ENCODE measurements at places on chromosomes 11 and 22.

DNA sequence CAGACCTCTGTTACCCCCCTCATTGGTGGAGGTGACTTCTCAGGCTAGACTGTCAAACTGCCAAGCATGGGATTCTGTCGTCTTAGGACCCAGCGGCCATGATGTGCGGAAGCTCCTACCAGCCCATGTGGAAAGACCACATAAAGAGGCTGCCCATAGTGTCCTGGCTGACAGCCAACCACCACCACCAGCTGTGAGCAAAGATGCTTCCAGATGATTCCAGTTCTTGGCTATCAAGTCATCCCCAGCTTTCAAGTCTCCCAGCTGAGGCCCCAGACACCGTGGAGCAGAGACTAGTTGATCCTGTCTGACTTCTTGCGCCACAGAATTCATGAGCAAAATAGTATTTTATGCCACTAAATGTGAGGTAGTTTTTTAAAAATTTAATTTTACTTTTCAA is 32.9 kb downstream of the SCUBE1 start:
- no peak for DNase-seq
- no peaks in the 10 kb centered on the region for H3K36me3 ChIP-seq
- no peaks in the 10 kb centered on the region for H3K27me3 ChIP-seq

DNA sequence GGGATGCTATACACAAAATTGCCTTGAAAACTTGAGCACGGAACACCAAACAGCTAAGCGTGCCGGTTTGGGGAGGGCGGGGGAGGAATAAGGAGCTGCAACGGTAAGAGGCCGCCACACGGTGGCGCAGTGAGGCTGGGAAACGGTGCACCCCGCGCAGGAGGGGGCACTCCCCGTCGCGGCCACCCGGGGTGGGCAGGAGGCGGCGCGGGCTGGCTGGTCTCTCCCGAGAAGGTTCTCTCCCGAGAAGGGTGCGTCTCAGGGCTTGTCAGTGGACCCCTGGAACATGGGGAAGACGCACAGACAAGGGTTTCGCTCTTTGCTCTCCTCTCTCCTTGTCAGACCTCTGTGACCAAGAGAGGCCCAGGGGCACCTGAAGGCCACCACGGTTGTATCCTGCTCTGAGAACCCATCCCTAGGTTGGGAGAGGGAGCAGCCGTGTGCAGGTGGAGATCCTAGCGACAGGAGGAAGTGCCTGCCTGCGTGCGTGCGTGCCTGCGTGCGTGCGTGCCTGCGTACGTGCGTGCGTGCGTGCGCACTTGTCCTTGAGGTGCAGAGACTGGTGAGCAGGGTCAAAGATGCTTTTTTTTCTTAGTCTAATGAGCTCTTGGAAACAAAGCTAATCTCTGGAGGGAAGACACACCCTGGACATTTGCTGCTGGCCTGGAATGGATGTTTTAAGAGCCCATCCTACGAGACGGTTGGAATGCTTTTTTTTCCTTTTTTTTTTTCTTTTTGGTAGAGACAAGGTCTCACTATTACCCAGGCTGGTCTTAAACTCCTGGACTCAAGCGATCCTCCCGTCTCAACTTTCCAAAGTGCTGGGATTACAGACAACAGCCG is 18.1 kb upstream of the JAM3 start:
- no peak overlapping the region for H3K27ac ChIP-seq
- peaks cover 4% of the 10 kb centered on the region for H3K4me1 ChIP-seq
- H3K4me3 ChIP-seq: no peak overlapping the region

DNA sequence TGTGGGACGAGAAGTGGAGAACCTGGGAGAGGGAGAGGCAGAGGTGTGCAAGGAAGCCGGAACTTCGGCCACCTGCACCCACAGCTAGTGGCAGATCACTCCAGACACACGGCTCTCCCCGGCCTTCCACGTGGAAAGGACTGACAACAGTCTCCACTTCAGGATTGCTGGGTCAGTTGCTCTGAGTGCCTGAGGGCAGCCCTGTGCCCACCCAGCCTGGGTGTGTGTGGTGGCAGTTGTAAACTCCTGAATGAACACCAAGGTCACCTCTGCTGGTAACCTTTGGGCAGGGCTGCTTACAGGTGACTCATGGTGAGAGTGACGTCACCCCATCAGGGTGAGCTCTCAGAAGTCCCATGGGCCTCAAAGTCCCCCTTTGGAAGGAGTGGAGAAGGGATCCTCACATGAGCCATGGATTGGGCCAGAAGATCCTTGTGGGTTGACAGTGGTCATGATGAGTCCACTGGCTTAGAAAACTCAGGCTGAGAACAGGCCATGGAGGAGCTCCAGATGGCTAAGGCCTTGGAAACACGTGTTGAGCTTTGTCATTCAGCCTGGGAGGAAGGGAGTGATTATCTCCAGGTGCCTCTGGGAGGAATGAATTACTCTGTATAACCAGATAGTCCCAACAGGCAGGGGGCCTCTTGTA is 71.3 kb downstream of the BCR start:
- no peak for DNase-seq
- H3K4me3 ChIP-seq: no peak overlapping the region
- peaks cover 10% of the 10 kb centered on the region for H3K36me3 ChIP-seq
- H3K27me3 ChIP-seq: no peaks in the 10 kb centered on the region
- H3K27ac ChIP-seq: no peak overlapping the region

DNA sequence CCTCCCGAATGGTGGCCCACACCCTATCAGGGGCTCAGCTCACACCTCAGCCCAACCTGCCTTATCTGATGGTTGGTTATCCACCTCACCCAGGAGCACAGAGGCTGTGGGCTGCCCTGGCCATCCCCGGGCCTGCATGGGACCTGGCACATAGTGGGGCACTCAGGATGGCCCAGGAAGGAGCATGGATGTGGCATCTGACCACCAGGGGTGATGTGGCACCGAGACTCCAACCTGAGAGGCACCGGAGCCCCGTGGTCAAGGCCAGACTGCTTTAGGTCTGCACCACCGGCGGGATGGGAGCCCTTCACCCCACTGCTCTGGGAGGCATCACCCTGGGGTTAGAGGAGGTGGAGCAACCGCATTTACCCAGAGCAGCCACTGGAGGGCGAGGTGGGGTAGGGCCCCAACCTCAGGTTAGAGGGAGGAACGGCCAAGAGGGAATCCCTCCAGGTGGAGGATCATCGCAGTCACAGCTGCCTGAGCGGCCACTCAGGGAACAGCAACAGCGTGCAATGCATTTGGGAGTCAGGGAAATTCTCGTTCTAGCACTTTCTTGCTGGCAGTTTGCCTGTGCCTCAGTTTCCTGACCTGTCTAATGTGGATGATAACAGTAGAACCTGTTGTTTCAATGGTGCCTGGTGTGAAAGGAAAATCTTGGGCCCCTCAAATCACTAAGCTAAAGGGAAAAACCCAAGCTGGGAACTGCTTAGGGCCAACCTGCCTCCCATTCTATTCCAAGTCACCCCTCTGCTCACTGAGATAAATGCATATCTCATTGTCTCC is 52.9 kb upstream of the CARS1 start:
- no peak for DNase-seq
- H3K36me3 ChIP-seq: no peaks in the 10 kb centered on the region
- no peak overlapping the region for H3K27ac ChIP-seq
- H3K27me3 ChIP-seq: no peaks in the 10 kb centered on the region

DNA sequence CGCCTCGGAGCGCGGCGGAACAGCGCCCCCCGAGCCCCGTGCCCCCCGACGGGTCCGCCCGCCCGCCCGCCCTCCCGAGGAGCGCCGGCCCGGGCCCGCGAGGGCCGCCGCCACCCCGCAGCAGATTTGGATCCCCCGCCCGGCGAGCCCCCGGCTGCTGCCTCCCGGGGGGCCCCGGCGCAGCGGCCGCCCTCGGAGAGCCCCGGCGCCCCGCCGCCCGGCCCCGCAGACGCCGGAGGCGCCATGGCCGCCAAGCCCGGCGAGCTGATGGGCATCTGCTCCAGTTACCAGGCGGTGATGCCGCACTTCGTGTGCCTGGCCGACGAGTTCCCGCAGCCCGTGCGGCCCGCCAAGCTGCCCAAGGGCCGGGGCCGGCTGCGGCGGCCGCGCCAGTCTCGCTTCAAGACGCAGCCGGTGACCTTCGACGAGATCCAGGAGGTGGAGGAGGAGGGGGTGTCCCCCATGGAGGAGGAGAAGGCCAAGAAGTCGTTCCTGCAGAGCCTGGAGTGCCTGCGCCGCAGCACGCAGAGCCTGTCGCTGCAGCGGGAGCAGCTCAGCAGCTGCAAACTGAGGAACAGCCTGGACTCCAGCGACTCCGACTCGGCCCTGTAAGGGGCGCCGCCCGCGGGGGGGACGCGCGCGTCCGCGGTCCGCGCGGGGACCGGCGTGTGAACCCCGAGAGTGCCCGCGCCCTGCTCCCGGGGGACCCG is 380 bp downstream of the C11orf96 start:
- no peak overlapping the region for H3K4me3 ChIP-seq
- peaks cover 23% of the 10 kb centered on the region for H3K4me1 ChIP-seq
- no peaks in the 10 kb centered on the region for H3K36me3 ChIP-seq
- no peak overlapping the region for H3K27ac ChIP-seq
- peak; percentile 28 for DNase-seq
- H3K27me3 ChIP-seq: peaks cover 44% of the 10 kb centered on the region

DNA sequence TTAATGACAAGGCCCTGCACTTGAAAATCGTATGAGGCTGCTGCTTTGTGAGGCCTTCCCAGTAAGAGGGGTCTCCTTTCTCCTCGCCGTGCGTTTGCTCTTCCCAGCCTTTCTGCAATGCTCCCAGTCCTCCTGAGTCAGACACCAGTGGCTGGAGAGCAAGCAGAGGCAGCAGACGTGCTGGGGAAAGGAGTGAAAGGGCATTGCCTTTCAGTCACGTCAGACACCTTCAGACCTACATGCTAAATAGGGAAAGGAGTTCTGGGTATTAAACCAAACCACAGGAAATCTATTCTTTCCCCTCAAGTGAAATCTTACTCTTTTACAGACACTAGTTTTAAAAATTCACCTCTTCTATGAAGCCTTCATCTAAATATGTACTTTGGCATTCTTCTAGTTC is 274.8 kb downstream of the NTM start:
- H3K27me3 ChIP-seq: no peaks in the 10 kb centered on the region
- no peak for DNase-seq

DNA sequence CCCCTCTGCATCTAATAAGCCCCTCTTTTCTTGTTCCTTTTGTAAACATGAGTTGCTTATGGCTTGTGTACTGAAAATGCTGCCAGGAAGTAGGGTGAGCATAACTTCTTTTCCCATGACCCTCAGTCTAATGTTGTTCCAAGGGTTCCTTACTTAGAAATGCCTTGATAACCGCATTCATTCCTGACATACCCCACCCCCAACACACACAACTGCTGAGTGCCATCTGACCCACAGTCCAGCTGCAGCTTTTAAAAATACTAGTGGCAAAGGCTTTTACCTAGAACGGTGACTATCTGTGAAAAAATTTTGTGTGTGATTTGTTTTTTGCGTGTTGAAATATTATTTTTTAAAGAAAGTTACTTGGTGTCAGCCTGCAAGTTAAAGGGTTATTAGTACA is 52.6 kb downstream of the ARHGAP42 start:
- peaks cover 27% of the 10 kb centered on the region for H3K4me1 ChIP-seq
- H3K27ac ChIP-seq: no peak overlapping the region
- no peak for DNase-seq
- H3K27me3 ChIP-seq: no peaks in the 10 kb centered on the region

DNA sequence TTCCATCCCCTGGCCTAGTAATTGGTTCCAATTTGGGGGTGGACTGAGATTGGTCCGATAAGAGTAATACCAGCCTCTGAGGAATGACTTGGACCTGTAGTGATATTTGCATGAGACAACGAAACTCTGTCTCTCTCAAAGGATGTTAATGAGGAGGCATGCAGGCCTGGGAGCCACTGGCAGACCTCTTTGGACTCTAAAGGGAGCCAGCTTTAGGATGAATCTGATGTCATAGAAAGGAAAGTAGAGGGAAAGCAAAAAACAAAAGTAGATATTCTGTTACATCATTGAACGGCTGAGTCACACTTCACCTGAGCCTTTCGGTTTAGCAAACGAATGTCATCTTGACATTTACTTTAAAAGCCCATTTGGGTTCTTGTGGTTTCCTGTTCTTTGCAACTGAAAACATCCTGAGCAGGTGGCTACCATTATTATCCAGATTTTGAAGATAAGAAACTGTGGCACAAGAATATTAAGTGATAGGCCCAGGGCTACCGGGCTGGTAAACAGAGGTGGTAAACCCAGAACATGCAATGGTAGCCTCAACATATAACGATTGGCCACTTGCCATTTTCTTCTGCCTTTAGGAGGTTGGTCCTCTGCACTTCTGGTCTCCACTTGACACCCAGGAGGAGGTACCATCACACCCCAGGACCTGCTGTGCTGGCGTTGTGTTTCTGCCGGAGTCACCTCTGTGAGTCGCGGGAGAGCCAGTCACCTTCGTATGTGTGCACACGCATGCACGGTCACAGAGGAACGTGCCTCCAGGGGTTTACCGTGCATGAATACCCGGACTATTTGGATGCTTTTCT is 42.7 kb downstream of the RTL6 start:
- H3K27me3 ChIP-seq: no peaks in the 10 kb centered on the region
- H3K36me3 ChIP-seq: no peaks in the 10 kb centered on the region
- DNase-seq: no peak
- no peaks in the 10 kb centered on the region for H3K4me1 ChIP-seq
- no peak overlapping the region for H3K4me3 ChIP-seq
- no peak overlapping the region for H3K27ac ChIP-seq

- H3K27ac ChIP-seq: no peak overlapping the region
- no peaks in the 10 kb centered on the region for H3K36me3 ChIP-seq
- no peak overlapping the region for H3K4me3 ChIP-seq
- no peaks in the 10 kb centered on the region for H3K27me3 ChIP-seq
Observed at GRCh38 chr11:132464003-132464342, 1068.3 kb downstream of the OPCML start.

- H3K4me3 ChIP-seq: no peak overlapping the region
- DNase-seq: no peak
- H3K4me1 ChIP-seq: no peaks in the 10 kb centered on the region
- no peaks in the 10 kb centered on the region for H3K36me3 ChIP-seq
- no peak overlapping the region for H3K27ac ChIP-seq
- H3K27me3 ChIP-seq: no peaks in the 10 kb centered on the region
Observed at GRCh38 chr22:31062566-31063230, 18.4 kb upstream of the SMTN start.
